ENCODE measurements at places on chromosomes 16 and 17. TPM values are rescaled to one million over a fixed set of nuclear protein-coding genes. Genes with fewer than 3 reads are reported as not detected.

DNA sequence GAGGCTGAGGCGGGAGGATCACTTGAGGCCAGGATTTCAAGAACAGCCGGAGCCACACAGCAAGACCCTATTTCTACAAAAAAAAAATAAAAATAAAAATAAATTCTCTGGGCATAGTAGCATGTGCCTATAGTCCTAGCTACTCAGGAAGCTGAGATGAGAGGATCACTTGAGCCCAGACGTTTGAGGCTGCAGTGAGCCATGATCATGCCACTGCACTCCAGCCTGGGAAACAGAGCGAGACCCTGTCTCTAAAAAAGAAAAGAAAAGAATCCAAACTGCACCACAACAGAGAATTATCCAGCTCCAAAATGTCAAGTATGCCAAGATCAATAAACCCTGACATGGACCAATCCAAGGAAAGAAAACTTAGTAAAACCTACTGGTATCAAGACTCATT is 78.9 kb upstream of the NOL11 start:
- H3K4me1 ChIP-seq, result peaks cover 13% of the 10 kb centered on the region
- no peak overlapping the region for H3K27ac ChIP-seq
- H3K36me3 ChIP-seq, result no peaks in the 10 kb centered on the region

NTN1 gene
- total RNA-seq, result 3.0 TPM

COPRS gene
- 50.9 TPM for total RNA-seq

DNA sequence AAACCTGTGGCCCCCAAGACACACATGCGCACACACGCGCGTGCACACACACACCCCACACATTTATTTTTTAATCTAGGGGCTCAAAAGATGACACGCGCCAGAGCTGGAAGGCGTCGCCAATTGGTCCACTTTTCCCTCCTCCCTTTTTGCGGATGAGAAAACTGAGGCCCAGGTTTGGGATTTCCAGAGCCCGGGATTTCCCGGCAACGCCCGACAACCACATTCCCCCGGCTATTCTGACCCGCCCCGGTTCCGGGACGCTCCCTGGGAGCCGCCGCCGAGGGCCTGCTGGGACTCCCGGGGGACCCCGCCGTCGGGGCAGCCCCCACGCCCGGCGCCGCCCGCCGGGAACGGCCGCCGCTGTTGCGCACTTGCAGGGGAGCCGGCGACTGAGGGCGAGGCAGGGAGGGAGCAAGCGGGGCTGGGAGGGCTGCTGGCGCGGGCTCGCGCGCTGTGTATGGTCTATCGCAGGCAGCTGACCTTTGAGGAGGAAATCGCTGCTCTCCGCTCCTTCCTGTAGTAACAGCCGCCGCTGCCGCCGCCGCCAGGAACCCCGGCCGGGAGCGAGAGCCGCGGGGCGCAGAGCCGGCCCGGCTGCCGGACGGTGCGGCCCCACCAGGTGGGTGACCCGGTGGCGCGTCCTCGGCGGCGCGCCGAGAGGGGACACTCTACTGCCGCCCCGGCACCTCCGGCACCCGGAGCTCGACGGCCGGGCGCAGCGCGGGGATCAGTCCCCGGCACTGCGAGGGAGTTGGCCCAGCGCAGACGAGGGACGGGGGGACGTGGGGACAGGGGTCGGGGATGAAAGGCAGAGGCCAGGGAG is at the start of gene STAT5A:
STAT5A (plus strand) TSS at position 522 of the 826 bp plus-strand sequence. CDS start 914 bp downstream, outside the sequence.
- peaks cover 11% of the 10 kb centered on the region for H3K4me1 ChIP-seq
- no peaks in the 10 kb centered on the region for H3K36me3 ChIP-seq
- DNase-seq, result peak; percentile 86
- peaks cover 42% of the 10 kb centered on the region for H3K27me3 ChIP-seq
- peak within 1 kb of the TSS; percentile 66 for H3K4me3 ChIP-seq

DNA sequence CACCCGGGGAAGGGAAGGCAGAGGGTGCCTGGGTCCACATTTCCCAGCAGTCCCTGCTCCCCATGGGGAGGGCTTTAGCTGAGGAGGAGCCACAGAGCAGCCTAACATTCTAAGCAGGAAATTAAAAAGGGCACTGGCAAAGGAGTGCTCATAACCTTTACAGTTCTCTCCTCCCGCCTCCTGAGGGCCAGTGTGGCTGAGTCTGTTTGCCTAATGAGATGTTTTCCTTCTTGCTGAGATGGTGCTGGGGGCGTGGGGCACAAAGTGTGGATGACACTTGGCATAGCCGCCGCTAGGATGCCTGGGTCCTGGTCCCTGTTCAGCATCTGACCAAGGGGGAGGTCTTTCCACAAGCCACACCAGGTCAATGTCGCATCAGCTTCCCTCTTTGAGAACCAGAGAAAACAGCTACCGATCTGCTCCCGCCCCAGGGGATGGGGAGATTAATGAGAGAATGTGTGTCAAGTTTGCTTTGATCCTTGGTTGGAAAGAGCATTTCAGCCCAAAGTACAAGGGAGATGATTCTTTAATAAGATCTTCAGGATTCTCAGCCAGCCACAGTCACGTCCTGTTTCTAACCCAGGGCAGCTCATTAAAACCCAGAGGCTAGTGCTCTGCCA is 5.8 kb downstream of the KIF18B start:
- no peak for DNase-seq
- H3K27ac ChIP-seq, result peak overlapping the region; percentile 58
- no peaks in the 10 kb centered on the region for H3K27me3 ChIP-seq
- peaks cover 20% of the 10 kb centered on the region for H3K36me3 ChIP-seq
- no peak overlapping the region for H3K4me3 ChIP-seq

GRCh38 chr16:84735849-84736586 is 36.2 kb downstream of the USP10 start:
- peaks cover 91% of the 10 kb centered on the region for H3K4me1 ChIP-seq
- peak overlapping the region; percentile 94 for H3K27ac ChIP-seq
- peak overlapping the region; percentile 33 for H3K4me3 ChIP-seq
- DNase-seq, result no peak

DNA sequence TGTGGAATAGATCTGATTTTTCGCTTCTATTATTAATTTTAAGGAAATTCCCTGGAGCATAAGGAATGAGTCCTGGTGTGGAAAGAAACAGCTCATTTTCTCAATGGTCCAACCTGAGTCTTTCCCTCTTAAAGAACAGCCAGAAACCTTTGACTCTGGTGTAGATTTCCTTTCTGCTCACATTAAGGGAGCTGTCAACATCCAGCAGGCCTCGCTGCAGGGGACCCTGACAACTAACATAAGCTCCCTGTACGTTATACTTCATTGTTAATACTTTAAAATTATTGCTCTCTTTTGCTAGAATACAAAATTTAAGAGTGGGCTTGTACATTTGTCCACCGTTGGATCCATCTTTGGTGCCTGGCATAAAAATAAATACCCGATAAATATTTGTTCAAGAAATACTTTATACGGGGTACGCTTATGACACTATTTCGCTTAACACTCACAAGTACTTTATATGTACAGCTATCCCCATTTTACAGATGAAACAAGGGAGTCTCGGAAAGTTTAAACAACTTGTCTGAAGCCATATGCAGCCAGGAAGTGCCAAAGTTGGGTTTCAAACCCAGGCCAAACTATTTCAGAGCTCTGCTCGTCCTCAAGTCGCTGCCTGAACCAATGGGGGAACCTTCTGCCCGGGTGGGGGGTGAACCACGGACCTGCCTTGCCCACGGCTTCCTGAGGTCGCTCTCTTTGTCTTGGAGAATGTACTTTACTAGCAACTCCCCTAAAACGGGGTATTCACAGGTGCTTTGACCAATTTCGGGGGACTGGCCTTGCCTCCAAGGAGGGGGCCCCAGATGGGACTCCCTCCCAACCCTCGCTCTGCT is 611 bp downstream of the SMARCE1 start:
- peak; percentile 49 for DNase-seq
- peaks cover 6% of the 10 kb centered on the region for H3K4me1 ChIP-seq
- peak overlapping the region; percentile 97 for H3K27ac ChIP-seq
- H3K36me3 ChIP-seq, result peaks cover 14% of the 10 kb centered on the region
